Hematopoietic multipotent progenitor cell treated with erythropoietin and hydrocortisone succinate and interleukin-3 and kit ligand, for 8 days (in vitro differentiated cells): ENCODE measurements at places on chromosomes 2 and 18.
A peak's percentile ranks its signal among the peaks of the same experiment; 100 is the strongest.

GRCh38 chr2:63851691-63852311, 10.1 kb downstream of the UGP2 start:
- DNase-seq, result peak; percentile 31

GRCh38 chr2:60337142-60337497, 216.3 kb downstream of the BCL11A start:
- DNase-seq, result peak; percentile 24

- DNase-seq, result no peak
Observed at GRCh38 chr2:217069263-217070042, 209.6 kb upstream of the TNP1 start.

DNA sequence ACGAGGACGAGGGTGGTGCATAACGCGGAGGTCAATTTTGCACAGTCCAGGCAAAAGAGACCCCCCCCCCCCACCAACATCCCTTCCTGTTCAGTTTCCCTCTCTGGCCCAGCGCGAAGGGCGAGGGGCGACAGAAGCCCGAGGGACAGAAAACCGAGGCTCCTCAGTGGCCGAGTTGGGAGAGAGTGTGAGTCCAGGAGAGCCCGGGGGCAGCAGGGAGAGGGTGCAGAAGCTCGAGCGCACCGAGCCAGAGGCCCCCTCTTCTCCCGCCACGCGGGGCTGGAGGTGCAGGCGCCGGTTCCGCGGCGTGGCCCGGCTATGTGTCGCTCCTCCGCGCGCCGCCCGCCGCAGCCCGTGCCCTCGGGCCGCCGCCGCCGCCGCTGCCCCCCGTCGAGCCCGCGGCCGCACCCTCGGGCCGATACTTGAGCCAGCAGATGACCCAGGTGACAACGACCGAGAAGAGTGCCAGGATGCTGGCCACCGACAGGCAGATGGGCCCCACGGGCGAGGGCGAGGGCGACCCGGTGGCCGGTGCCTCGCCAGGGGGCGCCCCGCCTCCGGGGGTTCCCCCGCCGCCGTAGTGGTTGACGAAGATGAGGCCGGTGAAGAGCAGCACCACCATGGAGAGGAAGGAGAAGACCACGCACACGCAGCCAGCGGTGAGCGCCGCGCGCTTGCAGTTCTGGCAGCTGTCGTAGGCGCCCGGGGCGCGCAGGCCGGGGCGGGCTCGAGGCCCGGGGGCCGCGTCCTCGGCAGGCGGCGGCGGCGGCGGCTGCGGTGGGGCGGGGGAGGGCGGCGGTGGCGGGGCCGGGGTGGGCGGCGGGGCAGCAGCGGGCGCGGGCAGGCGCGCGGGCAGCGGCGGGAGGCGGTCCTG, 20.2 kb upstream of the PAX3 start:
- DNase-seq, result peak; percentile 14

GRCh38 chr2:169462896-169463695, 16.2 kb upstream of the BBS5 start:
- no peak for DNase-seq

DNA sequence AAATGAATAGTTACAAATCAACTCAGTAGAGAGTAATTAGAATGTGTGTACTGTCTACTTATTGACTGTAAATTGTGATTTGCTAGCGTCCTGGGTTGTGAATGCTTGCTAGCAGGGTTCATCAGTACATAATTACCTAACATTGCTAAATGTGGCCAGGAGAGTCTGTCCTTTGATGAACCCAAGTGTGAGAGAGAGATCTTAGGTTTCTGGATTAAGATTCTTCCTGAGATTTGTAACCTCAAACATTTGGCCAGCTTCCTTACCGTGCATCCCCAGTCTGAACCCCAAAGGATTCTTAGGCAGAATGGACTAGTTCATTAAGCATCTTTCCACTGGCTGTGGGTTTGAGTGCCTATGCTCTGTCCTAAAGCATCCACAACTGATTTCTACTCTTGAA, 84.0 kb upstream of the ITPRID2 start:
- no peak for DNase-seq

GRCh38 chr2:123157016-123157415, 868.1 kb upstream of the CNTNAP5 start:
- DNase-seq, result no peak

GRCh38 chr2:10924859-10925258, 13.1 kb downstream of the KCNF1 start:
- no peak for DNase-seq

DNA sequence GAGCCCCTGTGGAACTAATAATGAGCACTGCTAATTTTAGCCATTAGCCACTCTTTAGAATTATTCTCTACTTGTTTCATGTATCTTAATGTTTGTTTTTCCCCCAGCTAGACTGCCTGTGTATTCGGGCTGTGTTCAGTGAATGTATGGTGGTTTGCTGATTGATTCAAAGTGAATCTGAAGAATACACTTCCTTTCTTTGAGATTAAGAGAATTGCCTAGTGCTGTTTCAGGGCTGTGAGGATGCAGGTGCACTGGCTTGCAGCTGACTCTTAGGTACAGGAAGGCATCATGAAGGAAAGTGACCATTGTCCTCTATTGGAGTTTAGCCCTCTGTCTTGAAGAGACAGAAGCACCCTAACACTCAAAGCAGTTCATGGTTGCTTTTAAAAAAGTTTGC, 138.7 kb downstream of the CERS6 start:
- no peak for DNase-seq

DNA sequence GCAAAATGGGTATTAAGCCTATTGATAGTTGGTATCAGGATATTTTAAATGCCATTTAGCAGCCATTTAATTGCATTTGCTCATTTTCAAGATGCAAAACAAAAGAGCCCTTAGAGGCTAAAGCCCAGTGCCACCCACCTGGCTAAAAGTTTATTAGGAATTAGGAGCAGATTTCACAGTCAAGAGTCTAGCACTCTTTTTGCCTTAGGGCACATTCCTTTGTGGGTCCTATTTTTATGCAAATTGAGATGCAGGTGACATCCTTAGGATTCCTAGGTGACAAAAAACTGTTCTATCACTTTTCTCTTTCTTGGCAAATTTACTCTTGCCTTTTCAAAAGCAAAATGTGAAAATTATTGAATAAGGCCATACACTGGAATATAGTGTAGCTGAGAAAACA, 42.0 kb downstream of the CTNNA2 start:
- DNase-seq, result no peak

DNA sequence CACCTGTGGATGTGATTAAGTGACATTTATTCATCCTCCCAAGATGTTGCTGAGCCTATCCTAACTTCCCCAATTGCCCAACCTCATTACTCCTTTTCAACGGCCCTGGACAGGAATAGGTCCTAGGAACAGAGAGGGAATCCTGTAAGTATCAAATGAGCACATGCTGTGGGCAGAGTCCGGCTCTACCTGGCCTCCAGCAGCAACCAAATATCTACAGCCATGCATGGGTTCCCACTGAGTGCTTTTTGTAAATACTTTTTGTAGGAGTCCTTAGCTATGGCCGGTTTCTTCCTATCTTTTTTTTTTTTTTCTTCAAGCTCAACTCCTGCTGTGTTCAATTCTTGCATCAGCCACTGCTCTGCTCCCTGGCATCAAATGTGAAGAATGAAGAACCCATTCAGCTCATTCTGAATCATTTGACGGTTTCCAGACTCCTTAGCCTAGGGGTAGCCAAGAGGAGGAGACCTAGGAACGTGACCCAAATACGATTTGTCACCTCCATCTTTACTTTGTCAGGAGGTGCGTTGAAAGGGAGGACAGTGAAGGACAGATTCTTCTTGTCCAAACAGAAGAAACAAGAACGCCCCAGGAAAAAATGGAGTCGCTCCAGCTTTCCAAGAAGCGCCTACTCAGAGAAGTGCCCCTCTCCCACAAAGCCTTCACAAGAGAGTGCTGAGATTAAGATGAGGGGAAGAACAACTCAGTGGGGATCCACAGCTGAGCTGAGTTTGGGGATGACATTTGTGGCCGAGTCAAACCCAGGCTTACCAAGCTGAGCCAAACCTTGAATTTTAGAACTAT, 46.7 kb upstream of the LCLAT1 start:
- no peak for DNase-seq

GRCh38 chr2:204293884-204294747, 251.2 kb upstream of the PARD3B start:
- no peak for DNase-seq
